ENCODE measurements at places on chromosomes 16 and 17.

DNA sequence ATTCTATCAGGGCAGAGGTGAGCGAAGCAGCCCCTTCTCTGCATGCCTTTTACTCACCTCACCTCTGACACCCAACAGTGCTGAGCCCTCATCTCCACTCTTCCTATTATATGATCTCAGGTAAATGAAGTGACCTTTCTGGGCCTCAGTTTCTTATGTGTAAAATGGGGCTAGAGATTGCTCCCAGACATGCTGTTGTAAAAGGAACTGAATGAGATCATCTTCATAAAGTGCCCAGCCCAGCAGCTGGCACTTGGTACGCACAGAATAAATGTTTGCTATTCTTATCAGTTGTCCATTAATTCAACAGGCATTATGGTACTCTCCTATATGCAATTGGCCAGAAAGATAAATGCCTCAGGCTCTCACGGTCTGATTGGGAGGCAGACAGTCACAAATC lies 4.5 kb upstream of the GALK1 start:
- DNase-seq: no peak

DNA sequence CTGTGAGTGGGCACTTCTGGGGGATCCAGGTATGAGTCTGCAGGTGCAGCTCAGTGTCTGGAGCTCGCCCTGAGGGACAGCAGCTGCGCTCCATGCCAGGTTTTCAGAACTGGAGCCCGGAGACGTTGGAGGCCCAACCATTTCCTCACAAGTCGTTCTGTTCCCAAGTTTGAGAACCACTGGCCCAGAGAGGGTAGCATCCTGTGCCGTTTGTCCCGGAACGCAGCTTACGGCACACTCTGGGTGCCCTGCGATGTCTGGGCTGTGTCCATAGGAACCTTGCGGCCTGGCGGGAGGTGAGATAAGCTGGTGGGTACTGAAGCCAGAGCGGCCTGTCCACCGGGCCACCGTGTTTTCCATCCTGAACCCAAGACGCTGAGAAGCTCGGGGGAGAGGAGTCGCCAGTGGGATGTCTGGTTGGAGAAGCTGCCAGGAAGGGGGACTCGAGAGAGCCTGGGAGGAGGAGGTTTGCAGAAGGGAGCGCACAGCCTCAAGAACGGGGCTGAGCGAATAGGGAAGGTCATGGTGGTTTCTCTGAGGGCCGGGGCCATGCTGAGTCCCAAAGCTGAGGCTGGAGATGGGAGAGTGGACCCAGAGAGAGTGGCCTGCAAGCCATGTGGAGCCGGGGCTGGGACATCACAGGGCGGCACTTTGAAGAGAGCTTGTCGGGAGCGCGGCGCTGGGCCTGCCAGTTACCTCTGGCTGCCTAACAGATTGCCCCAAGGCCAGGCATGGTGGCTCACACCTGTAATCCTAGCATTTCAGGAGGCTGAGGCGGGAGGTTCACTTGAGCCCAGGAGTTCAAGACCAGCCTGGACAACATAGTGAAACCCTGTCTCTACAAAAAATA lies 211.0 kb upstream of the GSE1 start:
- DNase-seq: no peak

GRCh38 chr17:65402513-65403496 lies 158.6 kb downstream of the AXIN2 start:
- DNase-seq: no peak

DNA sequence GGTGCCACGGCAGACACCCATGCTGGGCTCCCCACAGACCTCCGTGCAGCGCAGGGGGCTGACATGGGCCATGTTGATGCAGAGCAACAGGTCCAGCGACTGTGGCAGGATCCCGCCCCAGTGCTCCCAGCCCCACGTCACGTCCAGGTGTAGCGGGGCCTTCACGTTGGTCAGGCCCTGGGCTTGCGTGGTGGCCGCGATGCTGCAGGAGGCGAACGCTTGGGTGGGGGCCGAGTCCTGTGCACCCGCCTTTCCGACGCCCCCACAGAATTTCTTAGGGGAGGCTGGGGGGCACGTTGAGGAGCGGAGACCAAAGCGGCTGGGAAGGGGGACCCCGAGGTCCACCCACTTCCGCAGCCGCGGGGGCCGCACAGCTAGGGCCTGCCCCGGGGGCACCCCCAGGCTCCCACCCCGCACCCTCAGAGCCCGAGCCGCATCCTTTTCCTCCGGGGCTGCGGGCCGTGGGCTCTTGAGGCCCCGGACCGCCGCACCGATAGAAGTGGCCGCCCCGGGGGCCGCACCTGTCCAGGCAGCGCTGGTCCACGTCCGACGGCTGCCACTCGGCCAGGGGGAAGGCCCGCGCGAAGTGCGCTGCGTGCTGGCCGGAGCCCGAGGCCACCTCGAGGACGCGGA lies 416 bp downstream of the METTL26 start:
- no peak for DNase-seq

GRCh38 chr16:6482696-6483468 lies 849.8 kb upstream of the RBFOX1 start:
- no peak for DNase-seq

DNA sequence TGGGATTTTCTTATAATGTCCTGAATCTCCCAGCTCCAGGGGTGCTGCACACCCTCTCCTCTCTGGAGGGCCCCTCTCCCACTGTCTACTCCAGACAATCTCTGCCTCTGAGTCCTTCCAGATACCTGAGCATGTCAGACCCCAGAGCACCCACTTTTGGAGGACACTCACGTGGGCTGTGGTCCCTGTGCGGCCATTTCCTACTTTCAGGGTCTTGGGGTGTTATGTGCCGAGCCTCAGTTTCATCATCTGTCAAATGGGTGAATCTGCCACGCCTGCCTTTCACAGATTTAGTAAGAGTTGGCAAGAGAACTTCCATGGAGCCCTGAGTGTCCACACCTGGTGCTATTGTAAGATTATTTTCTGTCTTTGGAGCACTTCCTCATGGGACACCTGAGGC lies 3.7 kb upstream of the FOXL1 start:
- DNase-seq: no peak
